ENCODE measurements at places on chromosomes 3 and 15.

- DNase-seq, result no peak
Observed at GRCh38 chr3:194049394-194049793, 86.6 kb upstream of the HES1 start.

DNA sequence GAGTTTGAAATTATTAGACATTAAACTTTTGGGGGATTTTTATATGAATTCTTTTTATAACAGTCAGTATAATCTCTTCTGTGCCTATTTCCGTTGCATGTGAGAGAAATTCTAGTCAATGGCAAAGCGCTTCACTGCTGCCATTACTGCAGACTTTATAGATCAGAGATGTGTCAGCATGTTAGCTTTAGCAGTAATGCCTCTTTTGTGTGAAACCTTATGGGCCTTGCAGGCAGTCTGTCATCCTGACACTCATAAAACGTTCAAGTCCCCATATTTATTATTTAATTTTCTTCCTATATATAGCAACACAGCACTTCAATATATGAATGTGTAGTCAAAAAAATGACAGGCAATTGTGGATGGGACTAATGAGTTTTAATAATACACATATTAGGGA, 191.0 kb downstream of the NLGN1 start:
- no peak for DNase-seq

DNA sequence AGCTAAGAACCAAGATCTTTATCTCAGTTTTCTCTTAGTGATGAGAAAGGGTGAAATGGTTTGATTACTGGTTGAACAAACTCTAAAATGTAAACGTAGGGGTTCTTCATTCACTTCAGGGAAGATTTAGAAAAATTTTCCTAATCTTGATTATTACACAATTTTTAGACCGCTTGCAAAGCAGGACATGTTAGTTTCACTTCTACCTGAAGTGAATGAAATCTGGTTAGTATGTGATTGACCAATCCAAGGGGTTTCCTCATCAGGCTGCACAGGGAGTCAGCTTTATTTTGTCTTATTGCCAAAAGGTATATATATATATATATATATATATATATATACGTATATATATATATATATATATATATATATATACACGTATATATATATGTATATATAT, 740.4 kb downstream of the TUSC7 start:
- no peak for DNase-seq

DNA sequence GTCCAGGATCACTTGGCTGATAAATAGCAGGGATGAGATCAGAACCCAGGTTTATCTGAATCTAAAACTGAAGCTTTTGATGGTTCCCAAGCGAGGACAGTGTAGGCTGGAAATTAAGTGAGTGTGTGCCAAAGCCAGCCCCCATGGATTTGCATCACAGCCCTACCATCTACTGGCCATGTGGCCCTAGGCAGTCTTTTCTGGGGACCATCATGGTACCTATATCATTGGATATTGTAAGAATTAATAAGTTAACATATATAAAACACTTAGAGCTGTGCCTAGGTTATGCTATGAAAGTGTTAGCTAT, 32.8 kb upstream of the SSR3 start:
- DNase-seq, result no peak

GRCh38 chr3:124107104-124107890, 115.4 kb upstream of the ROPN1 start:
- DNase-seq, result peak; percentile 56

DNA sequence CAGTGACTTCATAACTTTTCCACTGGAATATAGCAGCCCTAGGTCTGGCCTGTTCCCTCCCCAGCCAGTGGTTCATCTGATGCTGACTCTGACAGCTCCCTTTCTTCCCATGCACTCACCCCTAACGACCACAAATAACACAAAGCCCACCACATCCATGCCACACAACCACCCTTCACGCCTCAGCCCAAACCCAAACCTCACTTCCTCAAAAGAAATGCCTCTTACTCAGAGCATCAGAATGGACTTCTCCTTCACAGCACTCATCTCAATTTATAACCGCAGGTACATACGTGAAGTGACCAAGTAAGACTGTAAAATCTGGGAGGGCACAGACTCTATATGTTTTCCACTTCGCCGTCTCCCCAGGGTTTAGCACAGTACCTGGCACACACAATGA, 1.1 kb downstream of the RBSN start:
- DNase-seq, result peak; percentile 19

- no peak for DNase-seq
Observed at GRCh38 chr15:80710635-80711554, 15.8 kb downstream of the ABHD17C start.

DNA sequence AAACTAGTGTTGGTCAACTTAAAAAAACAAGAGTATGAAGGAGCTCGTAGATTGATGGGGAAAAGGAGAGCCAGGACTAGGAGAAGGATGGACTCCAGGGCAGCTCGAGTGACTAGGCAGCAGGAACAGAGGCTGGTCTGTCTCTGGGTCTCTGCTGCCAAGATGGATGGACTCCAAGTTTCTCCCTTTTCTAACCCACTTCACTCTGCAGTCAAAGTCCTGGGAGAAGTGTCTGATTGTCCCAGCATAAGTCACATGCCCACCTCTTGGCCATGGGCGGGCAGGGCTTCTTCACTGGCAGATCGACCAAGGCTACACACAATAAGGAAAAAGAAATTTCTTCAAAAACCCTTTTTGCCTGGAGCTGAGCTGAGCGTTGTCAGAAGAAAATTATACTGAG, 9.2 kb upstream of the EPB42 start:
- DNase-seq, result no peak

- DNase-seq, result no peak
Observed at GRCh38 chr3:104519068-104519467, 847.6 kb upstream of the ALCAM start.

GRCh38 chr3:10619989-10620832, 114.8 kb upstream of the ATP2B2 start:
- no peak for DNase-seq

- DNase-seq, result no peak
Observed at GRCh38 chr15:48090115-48090514, 30.7 kb upstream of the SLC24A5 start.

DNA sequence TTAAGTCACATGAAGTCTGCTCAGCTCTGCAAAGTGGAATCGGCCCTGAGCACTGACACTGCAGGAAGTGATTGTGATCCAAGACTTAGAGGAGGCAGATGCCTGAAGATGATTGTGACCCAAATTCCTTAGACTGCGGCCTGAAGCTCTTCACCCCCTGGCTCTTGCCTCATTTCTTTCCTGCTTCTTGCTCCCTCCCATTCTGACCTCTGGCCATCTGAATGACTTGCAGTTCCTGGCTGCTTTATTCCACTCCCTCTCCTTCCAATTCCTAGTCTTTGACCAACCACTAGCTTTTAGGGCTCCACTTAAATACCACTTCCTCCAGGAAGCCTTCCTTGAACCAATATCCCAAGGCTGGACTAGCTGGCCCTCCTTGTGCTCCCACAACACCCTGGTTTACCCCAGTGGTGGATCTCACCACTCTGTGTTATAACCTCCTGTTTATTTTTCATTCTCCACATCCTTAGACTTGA, 9.9 kb upstream of the EPB42 start:
- DNase-seq, result peak; percentile 78

DNA sequence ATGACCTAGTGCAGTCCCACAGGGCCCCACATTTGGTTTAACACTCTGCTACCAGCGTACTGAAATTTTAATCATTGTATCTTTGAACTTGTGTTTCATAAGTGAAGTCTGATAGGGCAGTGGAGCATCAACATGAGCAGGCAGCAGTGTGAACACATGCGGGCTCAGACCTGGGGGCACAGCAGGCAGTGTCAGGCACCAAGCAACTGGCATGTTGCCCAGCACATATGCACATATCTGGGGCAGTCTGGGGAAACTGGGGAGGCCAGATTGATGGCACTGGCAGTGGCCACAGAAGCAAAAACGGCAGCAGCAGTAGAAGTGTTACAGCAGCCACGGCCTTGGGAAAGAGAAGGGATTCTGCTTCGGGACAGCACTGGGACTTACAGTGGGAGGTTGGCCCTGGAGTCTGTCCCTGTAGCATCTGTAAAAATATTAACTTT, 353.9 kb upstream of the KCNMB2 start:
- no peak for DNase-seq

DNA sequence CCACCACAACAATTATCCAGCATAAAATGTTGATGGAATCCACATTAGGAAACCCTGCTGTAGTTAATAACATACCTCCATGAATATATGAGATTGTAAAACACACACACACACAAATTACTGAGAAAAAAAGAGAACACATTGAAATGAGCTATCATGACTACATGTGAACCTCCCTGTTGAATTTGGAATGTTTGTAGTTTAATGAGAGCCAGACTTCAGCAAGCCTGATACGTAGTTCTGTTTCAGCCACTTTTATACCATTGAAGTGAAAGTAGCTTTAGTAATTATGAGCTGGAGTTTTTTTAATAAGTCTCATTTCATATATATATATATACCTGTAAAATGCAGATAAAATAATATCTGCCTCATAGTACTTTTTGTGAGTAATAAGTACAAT, 1146.4 kb downstream of the NAALADL2 start:
- peak; percentile 2 for DNase-seq

- peak; percentile 96 for DNase-seq
Observed at GRCh38 chr15:55221090-55222011, 24.6 kb upstream of the RSL24D1 start.

DNA sequence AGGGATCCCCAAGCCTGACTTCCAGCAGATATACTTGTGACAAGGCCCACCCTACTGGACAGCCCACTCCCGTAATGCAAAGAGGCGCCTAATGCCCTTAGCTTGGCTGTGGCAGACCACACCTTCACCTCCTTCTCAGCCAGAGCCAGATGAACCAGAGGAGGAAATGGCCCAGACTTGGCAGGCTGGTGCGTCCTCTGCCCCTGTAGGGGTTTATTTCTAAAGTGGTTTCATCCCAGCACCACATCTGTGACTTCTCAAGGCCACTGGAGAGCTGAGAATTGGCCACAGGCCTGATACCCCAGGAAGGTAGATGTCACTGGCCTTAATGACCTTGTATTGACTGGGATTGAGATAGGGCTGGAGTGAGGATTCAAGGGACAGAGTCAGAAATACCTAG, 29.5 kb downstream of the BOC start:
- no peak for DNase-seq

- DNase-seq, result no peak
Observed at GRCh38 chr3:27356976-27357375, 12.2 kb downstream of the NEK10 start.

DNA sequence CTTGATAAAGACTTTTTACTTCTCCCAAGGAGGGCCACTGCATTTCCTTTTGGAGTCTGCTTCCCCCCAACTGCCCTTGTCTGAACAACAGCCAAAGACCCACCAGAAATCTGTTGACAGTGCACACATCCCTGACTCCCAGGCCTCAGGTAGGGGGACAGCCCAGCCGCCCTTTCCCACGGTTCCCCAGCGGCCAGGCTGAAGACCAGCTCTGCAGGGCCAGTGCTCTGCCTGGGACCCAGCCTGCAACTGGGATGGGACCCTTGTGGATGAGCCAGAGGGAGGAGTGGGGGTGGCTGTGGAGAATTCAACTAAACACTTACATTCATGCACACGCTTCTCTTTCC, 8.1 kb upstream of the PRR23E start:
- no peak for DNase-seq

DNA sequence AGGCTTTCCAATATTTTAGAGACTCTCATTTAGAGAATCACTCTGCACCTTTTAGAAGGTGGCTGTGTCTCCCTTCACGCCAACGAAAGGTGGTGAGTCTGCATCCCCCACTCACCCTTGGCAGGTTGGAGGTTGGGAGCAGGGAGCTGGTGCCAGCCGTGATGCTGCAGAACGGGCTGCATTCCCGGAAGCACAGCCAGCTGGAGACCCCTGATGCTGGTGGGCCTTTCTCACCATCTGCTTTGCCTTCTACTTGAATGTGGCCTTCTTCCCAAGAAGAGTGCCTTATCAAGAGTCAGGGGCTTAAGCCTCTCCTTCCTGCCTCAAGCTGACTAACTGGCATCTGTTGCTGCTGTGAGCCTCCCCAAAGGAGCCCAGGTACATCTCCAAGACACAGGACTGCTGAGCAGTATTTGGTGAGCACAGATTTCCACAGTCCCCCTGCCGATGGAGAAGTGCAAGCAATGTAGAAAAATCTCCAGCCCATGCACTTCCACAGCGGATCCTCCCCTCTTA, 17.7 kb upstream of the HEG1 start:
- no peak for DNase-seq

GRCh38 chr3:80870476-80871041, 890.9 kb downstream of the GBE1 start:
- DNase-seq, result no peak

DNA sequence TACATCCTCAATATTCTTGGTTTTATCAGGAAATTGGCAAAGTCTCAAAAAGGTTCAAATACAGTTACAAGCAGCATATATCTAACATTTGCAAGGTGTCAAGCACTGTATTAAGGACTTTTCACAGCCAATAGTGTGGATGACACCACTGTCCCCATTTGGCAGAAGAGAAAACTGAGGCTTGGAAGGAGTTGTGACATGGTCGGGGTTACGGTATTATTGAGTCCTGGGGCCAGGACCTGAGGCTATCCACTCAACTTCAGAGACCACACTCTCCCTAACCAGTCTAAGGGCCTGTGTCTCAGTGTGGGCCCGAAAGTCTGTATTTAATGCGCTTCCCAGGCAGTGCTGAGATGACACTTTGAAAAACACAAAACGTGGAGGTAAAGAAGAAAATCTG, 99.1 kb downstream of the FOXP1 start:
- DNase-seq, result no peak

DNA sequence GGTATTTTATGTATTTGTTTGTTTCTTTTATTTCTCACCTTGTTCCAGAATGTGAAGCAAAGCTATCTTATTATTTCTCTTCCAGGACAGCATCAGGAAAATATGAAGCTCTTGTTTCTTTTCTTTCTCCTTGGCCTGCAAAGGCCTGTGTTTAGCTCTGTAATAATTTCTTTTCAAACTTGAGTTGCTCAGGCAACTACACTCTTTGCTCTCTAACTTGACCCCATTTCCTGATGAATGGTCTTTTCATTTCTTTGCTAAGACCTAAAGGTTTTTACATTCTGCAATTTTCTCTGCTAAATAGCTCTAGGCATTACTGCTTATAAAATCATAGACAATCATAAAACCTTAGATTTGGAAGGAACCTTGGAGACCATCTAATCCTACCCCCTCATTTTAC, 26.2 kb upstream of the ZNF770 start:
- no peak for DNase-seq

- DNase-seq, result no peak
Observed at GRCh38 chr3:73448761-73449301, 175.9 kb downstream of the PDZRN3 start.

- DNase-seq, result no peak
Observed at GRCh38 chr3:172511783-172512762, 11.2 kb downstream of the TNFSF10 start.

DNA sequence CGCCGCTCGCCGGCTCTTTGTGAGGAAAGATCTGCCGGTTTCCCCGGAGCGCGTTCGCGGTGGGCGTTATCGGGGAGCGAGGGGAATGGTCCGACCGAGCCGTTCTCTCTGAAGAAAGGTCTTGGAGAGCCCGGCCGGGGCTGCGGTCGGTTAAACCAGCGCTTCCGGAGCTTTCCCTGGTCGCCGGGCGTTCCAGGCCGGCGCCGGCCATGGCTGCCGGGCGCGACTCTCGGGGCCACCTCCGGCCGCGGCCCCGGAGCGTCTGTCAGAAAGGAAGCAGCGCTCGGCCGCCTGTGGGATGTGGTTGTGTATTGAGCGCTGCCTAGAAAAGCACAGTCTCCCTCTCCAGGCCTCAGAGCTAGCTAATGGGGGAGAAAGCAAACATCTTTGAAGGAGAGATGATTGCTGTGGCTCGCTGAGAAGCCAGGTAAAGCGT, 731 bp downstream of the FYTTD1 start:
- DNase-seq, result peak; percentile 70

All from AG10803 (cell line).